ENCODE measurements at places on chromosomes 5 and 9.

GRCh38 chr5:6253281-6253680, 125.1 kb downstream of the MED10 start:
- no peak for DNase-seq

DNA sequence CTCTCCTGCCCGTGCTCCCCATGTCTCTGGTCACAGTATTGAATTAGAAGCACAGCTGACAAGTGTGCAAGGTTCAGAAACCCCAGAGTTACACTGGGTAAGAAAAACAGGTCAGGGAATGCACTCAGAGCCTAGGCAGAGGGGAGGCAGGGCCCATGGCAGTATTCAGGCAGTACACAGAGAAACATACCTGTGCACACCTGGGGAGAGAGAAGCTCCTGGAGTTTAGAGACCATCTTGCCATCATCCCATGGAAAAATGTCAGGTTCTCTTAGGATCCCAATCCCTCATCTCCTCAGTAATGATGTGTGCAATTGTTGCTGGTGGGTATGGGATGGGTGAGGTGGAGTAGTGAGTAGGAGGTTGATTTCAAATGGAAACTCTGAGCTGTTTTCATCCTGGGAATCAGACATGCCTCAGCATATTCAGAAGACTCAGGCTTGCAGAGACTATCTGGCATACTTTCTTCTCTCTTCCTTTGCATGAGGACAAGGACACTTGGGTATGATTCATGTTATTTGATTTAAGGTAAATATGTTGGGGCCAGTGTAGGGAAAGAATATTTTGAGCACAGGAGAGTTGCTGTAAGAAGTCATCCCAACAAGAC, 228.5 kb downstream of the ESM1 start:
- no peak for DNase-seq

GRCh38 chr9:136544964-136545691, 720 bp downstream of the NOTCH1 start:
- no peak for DNase-seq

- DNase-seq = no peak
These were observed 420.0 kb downstream of the SEMA5A start for GRCh38 chr5:9125852-9126251.

- no peak for DNase-seq
These were observed 2.9 kb downstream of the B4GALT1 start for GRCh38 chr9:33164138-33164809.

DNA sequence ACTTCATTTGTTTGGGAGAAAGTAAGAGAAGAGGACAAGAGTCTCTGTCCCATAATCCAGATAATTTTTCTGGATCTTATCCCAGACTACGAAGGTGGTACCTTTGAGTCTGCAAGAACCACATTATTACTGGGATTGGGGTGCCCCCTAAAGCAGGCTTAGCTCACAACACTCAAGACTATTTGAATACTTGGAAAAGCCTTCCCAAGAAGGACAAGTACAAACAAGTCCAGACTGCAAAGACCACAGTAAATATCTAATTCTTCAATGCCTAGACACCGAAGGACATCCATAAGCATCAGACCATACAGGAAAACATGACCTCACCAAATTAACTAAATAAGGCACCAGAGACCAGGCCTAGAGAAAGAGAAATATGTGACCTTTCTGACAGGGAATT, 40.2 kb upstream of the TMED7 start:
- DNase-seq = no peak

DNA sequence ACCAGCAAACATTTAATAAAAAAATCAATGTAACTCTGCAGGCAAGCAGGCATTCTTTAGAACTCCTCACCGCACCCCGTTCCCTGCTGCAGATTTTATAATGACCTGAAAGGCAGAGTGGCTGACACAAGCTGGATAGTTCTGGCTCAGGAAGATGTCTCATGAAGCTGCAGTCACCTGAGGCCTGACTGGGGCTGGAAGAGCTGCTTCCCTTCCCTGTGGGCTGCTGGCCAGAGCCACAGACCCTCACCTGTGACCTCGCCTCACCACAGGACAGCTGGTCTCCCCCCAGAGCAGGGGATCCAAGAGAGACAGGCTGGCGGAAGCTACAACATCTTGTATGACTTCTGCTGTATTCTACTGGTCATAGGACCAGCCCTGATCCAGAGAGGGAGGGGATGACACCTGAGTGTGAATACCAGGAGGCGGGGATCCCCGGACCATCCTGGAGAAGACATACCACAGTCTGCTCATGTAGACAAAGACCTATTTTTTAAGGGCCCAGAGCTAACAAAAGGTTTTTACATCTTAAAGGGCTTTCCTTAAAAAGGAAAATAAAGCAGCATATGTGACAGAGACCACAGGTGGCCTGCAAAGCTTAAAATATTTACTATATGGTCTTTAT, 43.9 kb downstream of the RAPGEF1 start:
- no peak for DNase-seq

GRCh38 chr5:150208187-150209098, 18.6 kb downstream of the SLC6A7 start:
- DNase-seq = no peak

GRCh38 chr5:172892713-172893112, 58.7 kb downstream of the ERGIC1 start:
- no peak for DNase-seq

DNA sequence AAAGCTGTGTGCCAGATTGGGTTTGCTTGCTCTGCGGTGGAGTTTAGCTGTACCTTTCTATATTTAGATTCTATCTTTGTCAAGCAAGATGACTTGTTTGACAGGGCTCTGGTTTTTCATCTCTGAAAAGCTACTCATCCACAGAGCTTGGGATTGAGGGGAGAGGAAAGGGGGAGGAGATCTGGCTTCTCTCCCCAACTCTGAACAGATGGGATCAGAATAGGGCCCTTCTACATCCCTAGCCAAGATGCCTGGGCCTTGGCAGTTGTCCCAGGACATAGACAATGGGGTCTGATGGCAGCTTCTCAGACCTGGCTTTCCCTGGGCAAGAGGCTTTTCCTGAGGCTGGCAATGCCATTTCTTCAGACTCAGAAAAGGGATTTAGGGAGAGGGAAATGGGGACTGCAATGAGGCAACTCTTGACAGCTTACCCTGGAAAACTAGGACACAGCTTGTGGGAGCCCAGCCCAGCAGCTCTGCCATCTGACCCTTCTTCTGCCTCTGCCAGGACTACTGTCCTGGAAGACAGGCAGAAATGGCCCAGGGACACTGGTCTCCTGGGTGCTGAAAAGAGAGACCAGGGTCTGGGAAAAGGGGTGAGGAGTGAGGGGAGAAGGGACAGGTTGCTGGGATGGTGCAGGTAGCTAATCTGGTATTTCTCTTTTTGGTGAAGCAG, 50.2 kb upstream of the ASTN2 start:
- DNase-seq = no peak

DNA sequence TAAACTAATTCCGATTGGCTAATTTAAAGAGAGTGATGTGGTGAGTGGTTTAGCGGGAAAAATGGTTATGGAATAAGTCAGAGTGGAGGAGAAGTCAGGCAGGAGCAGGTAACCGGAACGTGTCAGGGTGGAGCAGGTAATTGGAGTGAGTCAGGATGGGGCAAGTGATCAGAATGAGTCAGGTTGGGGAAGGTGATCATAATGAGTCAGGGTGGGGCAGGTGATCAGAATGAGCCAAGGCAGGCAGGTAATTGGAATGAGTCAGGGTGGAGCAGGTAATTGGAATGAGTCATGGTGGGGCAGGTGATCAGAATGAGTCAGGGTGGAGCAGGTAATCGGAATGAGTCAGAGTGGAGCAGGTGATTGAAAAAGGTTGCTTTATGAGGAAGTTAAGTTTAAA, 101.4 kb downstream of the TMEM167A start:
- no peak for DNase-seq

- no peak for DNase-seq
These were observed 329.0 kb downstream of the PARP8 start for GRCh38 chr5:50995285-50995942.

- DNase-seq = no peak
These were observed 129.8 kb downstream of the SLC12A2 start for GRCh38 chr5:128213340-128213739.

- no peak for DNase-seq
These were observed at the start of gene DIPK1B for GRCh38 chr9:136711751-136712689. Gene DIPK1B (plus strand): TSS chr9:136712572. CDS start chr9:136712666, 94 bp downstream.

GRCh38 chr5:59274106-59274636, 619.4 kb downstream of the PDE4D start:
- DNase-seq = no peak

DNA sequence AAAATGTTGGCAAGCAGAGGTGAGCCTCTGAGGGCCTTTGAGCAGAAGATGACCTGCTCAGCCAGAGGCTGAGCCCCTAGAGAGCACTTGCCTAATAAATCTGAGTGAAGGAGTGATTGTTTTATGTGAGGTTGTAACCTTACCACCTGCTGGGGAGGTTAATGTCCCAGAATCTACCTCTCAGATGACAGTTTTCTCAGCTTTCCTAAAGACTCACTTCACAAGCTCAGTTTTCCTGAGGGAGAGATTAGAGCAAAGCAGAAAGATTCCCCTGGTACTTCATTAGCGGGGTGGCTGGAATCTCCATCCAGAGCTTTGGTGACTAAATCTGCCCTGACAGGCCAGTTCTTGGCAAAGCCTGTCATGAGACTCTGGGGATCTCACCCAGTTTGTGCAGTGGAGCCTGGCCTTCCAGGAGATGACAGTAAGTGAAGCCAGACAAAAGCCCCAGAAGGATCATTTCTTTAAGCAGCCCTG, 48.8 kb upstream of the GALNT10 start:
- no peak for DNase-seq

GRCh38 chr5:160175438-160176218, 53.7 kb upstream of the FABP6 start:
- DNase-seq = no peak

DNA sequence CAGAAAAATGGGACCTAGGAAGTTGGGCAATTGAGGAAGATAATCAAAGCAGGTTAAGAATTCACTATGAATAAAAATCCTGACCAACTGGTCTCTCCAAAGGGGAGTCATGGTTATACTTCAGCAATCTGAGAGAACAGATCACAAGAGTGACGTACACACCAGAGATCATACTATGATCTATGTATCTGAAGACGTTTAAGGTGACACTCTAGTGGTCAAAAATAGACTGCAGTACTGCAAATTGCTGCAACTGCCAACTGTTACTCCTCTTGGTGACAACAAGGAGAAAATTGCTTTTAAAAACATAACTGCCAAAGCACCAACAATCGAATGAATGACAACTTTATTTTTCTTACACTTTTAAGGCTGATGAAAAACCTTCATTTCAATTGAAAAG, 4.9 kb downstream of the AK6 start:
- DNase-seq = peak; percentile 12

DNA sequence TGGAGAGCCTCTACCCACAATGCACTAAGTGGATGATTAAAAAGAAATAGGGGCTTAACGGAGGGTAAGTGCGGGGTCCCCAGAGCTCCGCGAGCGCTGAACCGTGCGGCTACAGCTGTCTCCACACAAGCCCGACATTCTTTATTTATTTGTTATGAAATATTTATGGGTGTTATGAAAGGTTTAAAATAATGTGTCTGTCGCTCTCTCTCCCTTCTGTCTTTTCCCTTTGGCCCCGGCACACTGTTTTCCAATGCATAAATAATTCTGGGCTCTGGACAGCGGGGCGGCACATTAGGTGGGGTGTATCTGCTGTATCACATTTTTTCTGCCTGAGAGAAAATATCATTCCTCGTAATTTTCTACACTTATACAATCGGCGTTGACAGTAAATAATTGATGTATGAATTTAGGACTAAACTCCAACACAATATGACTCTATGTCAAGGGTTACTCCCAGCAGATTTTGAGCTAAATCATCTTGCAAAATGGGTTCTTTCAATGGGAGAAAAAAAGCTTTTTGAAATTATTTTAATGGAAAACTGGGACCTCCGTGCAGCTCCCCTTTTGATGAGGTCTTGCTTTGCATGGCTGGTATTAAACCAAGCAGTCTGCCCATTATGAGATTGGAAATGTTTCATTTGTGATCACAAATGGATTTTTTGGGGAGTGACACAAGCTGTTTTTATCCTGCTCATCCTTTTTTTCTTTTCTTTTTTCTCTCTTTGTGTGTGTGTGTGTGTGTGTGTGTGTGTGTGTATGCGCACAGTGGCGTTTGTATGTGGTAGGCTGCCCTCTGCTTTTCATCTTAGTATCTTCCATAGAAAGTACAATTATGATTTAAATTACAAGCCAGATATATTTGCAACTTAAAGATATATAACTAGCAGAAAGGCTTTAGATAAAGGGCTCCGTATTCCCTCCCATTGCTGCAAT, 370.6 kb upstream of the IRX4 start:
- DNase-seq = no peak

GRCh38 chr9:79741381-79741780, 169.6 kb downstream of the TLE4 start:
- no peak for DNase-seq

GRCh38 chr9:87223392-87224246, 274.0 kb upstream of the DAPK1 start:
- DNase-seq = no peak

DNA sequence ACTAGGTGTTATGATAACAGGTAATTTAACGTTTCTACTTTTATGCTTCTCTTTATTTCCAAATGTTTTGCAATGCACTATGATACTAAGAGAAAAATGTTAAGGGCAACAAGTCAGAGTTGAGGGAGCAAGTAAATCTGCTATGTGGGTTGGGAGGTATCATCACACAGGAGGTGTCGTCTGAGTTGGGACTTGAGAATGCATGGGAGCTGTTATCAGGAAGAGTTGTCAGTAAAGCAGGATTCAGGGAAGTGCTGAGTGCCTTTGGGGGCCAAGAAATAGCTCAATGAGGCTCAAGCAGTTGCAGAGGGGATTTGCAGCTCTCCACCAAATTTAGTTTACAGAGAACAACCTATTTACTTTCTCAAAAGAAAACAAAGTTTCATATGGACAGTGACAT, 108.0 kb downstream of the PPP2R2B start:
- DNase-seq = no peak

- no peak for DNase-seq
These were observed 247.1 kb upstream of the ANKRD55 start for GRCh38 chr5:56480078-56480704.

GRCh38 chr9:111287127-111287526, 42.9 kb downstream of the OR2K2 start:
- DNase-seq = no peak

GRCh38 chr9:104868303-104868686, 59.7 kb downstream of the ABCA1 start:
- DNase-seq = no peak

GRCh38 chr5:77483682-77484081, 8.4 kb downstream of the WDR41 start:
- DNase-seq = peak; percentile 15

GRCh38 chr5:175585567-175585966, 72.3 kb upstream of the HRH2 start:
- DNase-seq = no peak

DNA sequence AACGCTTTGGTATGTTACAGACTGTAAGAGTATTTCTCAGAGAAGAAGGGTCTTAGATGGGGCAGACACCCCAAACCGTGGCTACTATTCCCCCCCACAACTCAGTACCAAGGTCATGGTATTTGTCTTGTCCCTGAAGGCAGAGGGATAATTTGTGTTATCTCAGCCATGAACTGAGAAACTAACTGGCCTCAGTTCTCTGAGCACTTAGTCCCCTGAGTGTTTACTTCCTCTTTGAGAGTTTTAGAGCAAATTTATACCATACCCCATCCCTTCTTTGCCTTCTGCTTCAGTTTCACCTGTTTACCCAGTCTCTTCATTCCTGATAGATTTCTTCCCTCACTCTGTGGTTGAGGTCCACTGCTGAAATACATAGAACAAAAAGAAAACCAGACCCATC, 183.9 kb downstream of the LRRC70 start:
- DNase-seq = no peak

- no peak for DNase-seq
These were observed 100.6 kb downstream of the EFNA5 start for GRCh38 chr5:107570181-107570580.
